ENCODE measurements at places on chromosomes 3 and 15.
A peak's percentile ranks its signal among the peaks of the same experiment; 100 is the strongest.

GRCh38 chr3:160413613-160414248 lies 14.3 kb downstream of the SMC4 start:
- DNase-seq: peak; percentile 86

DNA sequence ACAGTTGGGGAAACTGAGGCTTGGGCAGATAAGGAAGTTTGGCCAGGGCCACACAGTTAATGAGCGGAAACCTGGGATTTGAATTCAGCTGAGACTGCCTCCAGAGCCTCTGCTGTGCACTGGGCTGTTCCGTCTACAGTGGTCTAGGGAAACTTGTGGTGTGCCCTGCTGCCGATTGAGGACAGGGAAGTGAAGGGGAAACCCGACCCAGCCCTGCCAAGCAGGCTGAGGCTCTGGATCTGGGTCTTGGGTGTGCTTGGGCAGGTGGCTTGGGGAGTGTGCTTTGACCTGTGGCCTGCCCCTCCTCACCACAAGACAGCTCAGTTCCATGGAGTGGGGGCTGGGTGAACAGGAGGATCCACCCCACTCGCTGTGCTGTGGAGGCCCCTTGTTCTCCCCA lies 17.6 kb downstream of the NISCH start:
- DNase-seq: no peak

DNA sequence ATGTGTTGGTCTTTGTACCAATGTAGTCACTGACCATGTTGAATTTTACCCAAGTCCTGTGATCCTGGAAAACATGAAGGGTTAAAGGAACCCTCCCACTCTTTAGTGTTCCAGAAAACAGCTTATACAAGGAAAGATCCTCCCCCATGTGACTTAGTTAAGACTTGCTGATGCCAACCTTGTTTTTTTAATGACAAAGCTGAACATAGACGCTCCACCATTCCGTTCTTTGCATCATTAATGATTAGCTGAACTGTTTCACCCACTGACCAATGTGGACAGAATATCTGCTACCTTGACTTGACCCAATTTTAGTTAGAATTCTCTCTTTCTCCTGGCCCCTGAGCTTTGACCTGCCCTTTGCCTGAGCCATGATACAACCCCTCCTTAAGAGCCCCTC lies 3.5 kb upstream of the WDR72 start:
- no peak for DNase-seq

GRCh38 chr3:9157651-9158362 lies 91.6 kb downstream of the SRGAP3 start:
- no peak for DNase-seq

GRCh38 chr3:34362910-34363309 lies 564.5 kb downstream of the PDCD6IP start:
- peak; percentile 18 for DNase-seq

DNA sequence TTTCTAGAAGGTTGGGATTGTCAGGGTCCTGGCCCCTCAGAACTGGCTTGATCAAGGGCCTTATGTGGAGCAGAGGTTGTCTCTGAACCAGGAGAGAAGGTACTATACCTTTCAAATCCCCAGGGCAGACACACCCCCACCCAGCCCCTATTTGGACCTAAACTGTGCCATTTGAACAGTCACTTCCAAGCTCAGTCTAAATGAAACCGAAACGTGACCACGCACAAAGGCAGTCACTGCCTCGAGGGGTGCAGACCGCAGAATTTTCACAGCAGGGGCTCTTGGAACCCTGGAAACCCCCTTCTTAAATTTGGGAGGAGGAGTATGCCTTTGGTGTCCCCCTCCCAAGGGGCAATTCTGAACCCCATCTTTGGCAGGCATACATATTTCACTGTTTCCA lies 53.7 kb downstream of the GRIP2 start:
- DNase-seq: no peak

DNA sequence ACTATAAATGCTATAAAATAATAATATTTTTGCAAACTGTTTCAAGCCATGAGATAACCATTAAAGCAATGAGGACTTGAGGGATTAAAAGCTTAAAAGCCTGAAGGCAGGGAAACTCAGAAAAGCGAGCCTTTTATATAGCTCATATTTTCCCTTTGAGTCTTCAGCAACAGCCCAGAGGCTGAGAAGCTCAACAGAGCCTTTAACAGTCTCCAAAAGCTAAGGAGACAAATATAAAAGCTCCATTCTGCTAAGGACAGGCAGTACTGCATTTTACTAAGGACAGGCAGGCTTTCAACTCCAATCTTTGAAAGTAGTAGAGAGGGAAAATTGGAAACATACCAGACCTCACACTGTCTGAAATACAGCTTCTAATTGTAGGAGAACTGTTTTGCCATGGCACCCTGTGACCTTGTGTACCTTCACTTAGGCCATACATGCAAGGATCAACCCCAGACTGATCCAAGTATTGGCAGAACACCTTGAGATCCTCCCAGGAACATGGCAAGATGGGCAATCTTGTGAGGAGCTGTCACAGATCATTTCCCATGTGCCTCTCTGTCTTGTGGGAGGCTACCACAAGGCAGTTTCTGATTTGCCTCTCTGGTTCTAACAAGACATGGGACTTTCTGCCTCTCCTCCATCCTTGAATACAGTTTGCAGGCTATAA lies 53.1 kb upstream of the ARNT2 start:
- DNase-seq: no peak

GRCh38 chr3:45841420-45841756 lies 531 bp downstream of the LZTFL1 start:
- no peak for DNase-seq

GRCh38 chr3:156677536-156677935 lies 3.1 kb downstream of the TIPARP start:
- DNase-seq: no peak

DNA sequence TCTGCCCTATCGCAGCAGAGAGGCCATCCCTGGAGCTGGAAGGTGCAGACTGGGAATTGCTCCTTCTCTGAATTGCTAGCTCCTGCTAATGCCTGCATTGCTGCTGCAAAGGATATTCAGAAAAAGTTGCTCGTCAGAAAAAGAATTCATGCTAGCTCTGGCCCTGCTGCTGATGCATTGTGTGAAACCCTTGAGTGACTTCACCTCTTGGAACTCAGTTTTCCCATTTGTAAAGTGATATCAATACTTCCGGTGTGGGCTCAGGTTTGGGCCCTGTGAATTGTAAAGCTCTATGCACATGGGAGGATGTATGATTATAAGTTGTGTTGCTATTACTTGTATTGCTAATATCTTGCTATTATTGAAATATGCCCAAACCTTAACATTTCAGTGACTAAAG lies 11.4 kb downstream of the SQOR start:
- DNase-seq: no peak

- DNase-seq: no peak
These were observed 80.7 kb downstream of the PPARG start for GRCh38 chr3:12369598-12369997.

GRCh38 chr3:182465301-182466185 lies 327.8 kb upstream of the ATP11B start:
- no peak for DNase-seq

DNA sequence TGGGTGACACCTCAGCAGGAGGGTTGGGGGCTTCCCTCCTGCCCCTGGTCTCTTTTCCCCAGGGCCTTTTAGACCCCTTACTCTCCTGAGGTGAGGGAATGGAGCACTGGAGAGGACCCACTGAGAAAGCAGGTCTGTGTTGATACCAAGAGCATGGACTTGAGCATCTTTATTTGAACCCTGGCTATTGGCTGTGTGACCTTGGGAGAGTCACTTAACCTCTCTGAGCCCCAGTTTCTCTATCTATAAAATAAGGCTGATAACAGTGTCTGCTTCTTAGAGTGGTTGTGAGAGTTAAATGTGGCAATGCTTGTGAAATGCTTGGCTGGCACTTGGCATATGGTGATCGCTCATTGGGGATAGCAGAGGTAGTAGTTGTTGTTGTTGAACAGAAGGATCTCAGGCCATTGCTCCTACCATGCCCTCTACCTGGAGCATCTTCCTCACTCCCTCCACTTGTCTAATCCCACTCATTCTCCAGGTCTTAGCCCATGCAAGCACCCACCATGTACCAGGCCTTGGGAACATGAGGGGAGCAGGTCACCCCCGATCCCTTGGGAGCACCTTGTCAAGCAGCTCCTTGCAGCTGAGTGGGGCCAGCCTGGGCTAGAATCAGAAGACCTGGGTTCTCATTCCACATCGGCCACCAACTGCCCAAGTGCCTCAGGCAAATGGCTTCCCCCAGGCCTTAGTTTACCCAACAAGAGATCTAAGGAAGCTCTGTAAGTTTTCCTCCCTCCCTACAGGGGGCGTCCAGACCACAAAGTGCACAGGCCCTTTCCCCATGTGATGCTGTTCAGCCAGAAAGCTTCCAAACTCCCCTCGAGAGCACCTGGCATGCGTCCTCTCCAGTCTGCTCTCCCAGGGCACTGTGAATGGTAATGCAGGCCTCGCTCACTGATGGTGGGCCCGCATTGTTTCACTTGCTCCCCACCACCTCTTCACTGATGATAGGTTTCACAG lies 96.7 kb downstream of the LSM3 start:
- DNase-seq: no peak

GRCh38 chr3:151113343-151113742 lies 27.9 kb downstream of the MED12L start:
- DNase-seq: no peak

- no peak for DNase-seq
These were observed 128.6 kb downstream of the TPRG1 start for GRCh38 chr3:189300345-189300744.

GRCh38 chr3:150393745-150394144 lies 14.4 kb upstream of the TSC22D2 start:
- DNase-seq: no peak

GRCh38 chr15:85837881-85838280 lies 43.2 kb upstream of the KLHL25 start:
- peak; percentile 38 for DNase-seq

GRCh38 chr3:17044855-17045254 lies 160.1 kb downstream of the PLCL2 start:
- no peak for DNase-seq

- no peak for DNase-seq
These were observed 11.8 kb downstream of the CD276 start for GRCh38 chr15:73695773-73696640.

DNA sequence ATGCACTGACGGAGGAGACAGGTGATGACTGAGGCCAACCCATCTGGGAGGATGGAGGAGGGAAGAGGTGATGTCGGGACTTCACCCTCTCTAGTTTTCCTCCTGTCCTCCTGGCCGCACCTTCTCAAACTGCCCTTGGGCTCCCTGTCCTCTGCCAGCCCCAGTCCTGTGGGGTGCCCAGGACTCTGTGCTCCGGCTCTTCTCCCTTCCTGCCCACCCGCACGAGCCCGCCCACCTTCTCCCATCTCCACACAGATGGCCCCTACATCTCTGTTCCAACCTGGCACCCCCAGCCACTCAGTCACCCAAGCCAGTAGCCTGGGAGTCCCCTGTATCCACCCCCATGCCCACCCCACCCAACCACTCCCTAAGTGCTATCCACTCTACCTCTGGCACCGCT lies 206.7 kb upstream of the LINGO1 start:
- DNase-seq: no peak

DNA sequence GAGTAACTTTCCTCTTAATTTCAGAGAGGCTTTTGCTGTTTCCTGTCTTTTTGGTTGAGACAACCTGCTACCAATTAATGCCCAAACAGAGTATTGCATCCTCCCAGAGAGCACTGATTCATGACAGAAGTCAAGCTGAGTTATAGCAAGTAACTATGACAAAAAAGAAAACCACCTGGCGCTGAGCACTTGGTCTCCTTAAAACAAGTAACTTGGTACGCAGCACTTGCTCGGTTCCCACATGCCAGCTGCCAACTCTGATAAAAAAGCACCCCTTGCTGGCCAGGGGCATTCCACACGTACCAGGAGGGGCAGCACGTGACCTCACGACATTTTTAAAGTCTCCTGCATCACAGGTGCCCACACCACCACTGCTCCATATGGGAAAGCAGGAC lies 13.5 kb upstream of the MYO5C start:
- no peak for DNase-seq

GRCh38 chr3:160953686-160954085 lies 151.5 kb downstream of the B3GALNT1 start:
- DNase-seq: no peak

GRCh38 chr3:183811638-183812037 lies 13.7 kb downstream of the MAP6D1 start:
- no peak for DNase-seq

DNA sequence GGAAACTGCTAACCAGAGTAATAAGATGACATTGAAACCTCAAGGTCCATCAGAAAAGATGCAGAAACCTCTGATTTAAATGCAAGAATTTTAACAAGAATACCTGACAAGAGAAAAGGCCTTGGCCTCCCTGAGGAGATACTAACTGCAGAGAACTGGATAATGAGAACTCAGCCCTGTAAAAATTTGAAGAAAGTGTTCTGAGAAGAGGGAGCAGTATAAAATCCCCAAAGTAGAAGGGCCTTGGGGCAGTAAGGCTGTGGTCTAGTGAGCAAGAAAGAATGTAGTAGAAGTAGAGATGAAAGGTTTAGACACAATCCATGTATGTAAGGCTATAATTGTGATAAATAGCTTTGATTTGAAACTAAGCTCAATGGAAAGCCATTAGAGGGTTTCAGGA lies 394.1 kb downstream of the ZBBX start:
- DNase-seq: no peak

- DNase-seq: no peak
These were observed 72.5 kb upstream of the ADAMTSL3 start for GRCh38 chr15:83581381-83581780.

- DNase-seq: peak; percentile 70
These were observed 654 bp downstream of the PIK3CA start for GRCh38 chr3:179148616-179149405.

DNA sequence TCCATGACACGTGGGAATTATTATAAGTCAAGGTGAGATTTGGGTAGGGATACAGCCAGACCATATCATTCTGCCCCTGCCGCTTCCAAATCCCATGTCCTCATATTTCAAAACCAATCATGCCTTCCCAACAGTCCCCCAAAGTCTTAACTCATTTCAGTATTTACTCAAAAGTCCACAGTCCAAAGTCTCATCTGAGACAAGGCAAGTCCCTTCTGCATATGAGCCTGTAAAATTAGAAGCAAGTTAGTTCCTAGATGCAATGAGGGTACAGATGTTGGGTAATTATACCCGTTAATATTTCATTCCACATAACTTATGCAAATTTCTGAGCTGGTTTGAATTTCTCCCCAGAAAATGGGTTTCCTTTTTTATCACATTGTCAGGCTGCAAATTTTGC lies 47.7 kb downstream of the RNF111 start:
- no peak for DNase-seq

DNA sequence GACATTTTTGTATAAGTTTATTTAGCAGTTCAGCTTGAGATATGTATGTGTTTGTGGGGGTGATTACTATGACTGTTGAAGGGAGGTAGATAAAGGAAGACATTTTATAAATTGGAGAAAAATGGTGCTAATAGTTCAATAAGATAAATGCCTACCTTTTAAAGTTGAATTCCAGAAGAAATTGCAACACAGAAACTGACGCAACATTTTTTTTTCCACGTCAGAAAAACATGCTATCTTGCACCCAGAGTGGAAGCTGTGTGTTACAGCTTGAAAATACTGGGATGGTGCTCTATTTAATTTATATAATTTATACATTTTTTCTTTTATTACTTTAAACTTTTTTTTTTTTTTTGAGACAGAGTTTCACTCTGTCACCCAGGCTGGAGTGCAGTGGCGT lies 171.7 kb downstream of the WNT5A start:
- no peak for DNase-seq

All from T47D (cell line).